GOT3 (cell line): ENCODE measurements at places on chromosomes 3 and 15.

DNA sequence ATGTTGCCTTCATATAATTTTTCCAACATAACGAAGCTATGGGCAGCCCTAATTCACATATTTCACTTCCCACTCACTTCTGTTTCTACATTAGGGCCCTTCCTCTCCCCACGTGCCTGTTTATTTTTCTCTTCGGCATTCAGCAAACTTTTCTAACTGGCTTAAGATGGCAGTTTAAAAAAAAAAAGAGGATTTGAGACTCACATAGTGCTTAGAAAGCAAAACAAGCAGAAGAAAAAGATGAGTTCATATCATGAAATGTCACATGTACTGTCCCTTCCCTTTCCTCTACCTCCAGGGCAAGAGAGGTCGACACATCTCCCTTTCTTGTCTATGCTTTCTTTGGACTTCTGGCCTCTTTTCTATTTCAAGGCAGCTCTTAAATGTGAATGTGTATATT, 30.6 kb downstream of the SLC49A4 start:
- DNase-seq: no peak

- no peak for DNase-seq
These were observed 291.0 kb downstream of the TBL1XR1 start for GRCh38 chr3:176906046-176906905.

GRCh38 chr15:70269311-70269911, 171.7 kb upstream of the TLE3 start:
- DNase-seq: no peak

- no peak for DNase-seq
These were observed 245.1 kb upstream of the LMCD1 start for GRCh38 chr3:8256441-8257071.

- no peak for DNase-seq
These were observed 190.8 kb downstream of the XXYLT1 start for GRCh38 chr3:195080125-195080524.

- no peak for DNase-seq
These were observed 295.9 kb downstream of the CADM2 start for GRCh38 chr3:85254738-85255137.

DNA sequence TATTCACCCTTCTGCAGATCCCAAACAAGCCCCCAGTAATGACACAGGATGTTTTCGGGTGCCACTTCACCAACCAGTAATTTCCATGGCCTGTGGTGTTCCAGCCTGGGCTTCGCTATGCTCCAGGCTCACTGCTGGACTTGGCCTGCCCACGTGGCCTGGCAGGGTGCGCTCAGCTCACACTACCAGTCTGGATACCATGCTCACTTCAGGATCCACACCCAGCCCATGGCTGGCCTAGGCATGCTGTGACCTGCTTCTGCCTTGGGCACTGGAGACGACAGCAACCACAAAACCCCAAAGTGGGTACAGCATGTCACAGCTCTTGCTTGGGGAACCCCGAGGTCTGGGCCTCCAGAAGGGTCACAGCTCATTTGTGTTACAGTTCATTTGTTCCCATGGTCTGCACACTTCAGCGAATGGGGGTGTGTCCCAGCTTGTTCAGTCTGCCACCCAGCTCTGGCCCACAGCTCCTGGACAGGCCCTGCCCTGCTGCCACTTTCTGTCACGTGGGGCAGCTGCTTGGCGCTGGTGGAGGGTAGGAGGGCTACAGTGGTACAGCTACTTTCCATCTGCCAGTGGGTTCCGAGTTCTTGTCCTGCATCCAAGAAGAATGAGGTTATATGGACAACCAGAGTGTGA, 650.8 kb downstream of the MCTP2 start:
- DNase-seq: no peak

DNA sequence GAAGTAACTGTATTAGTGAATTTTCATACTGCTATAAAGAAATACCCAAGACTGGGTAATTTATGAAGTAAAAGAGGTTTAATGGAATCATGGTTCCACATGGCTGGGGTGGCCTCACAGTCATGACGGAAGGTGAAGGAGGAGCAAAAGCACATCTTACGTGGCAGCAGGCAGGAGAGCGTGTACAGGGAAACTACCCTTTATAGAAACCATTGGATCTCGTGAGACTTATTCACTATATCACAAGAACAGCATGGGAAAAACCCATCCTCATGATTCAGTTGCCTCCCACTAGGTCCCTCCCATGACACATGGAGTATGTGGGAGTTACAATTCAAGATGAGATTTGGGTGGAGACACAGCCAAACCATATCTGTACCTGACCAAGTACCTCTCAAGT, 812.3 kb upstream of the ALCAM start:
- no peak for DNase-seq

DNA sequence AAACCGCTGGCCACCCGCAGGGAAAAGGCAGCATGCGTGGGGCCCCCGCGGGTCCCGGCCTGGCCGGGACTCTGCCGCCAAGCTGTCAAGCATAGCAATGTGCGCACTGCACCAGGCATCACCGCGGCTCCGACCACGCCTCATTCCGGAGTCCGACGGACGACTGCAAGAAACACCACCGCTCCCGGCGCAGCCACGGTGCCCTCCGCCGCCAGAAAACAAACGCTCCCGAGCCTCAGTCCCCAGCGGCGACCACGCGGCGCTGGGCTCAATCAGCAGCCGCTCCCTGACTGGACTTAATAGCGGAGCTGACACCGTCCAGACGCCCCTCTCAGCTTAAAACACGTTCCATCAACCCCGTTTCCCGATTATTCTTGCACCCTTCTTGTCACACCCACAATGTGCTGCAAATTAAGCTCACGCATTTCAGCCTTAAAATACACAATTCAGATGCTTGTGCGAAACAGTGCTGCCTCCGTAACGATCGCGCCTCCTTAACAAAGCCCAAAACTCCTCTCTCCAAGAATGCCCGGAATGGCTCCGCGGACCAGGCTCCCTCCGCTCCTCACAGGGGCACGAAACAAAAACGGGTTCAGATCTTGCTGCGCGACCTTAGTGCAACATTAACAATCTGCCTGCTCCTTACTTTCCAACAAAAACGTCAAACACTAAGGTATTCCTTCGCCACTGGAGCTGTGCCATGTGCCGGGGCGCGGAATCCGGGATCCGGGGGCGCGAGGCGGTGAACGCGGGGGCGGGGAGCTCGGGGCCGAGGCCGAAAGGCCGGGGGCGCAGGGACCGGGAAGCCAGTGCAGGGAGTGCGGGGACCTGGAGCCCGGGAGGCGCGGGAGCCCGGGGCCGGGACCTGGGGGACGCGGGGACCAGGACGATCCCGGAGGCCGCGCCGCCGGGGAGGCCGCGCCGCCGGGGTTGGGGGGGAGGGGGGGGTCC, 655 bp downstream of the CYFIP1 start:
- DNase-seq: no peak

DNA sequence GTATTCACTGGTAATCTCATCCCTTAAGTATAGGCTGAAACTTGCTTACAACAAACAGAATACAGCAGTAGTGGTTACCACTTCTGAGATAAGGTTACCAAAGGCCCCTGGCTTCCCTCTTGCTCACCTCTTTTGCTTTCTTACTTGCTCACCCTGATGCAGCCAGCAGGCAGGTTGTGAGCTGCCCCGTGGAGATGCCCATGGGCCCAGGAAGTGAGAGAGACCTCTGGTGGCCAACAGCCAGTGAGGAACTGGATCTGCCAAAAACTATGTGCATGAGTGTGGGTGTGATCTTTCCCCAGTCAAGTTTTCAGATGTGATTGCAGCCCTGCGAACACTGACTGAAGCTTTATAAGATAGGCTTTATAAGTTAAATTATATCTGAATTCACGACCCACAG, 48.7 kb downstream of the NMNAT3 start:
- DNase-seq: no peak

- DNase-seq: no peak
These were observed 43.0 kb downstream of the CDAN1 start for GRCh38 chr15:42693942-42694341.

DNA sequence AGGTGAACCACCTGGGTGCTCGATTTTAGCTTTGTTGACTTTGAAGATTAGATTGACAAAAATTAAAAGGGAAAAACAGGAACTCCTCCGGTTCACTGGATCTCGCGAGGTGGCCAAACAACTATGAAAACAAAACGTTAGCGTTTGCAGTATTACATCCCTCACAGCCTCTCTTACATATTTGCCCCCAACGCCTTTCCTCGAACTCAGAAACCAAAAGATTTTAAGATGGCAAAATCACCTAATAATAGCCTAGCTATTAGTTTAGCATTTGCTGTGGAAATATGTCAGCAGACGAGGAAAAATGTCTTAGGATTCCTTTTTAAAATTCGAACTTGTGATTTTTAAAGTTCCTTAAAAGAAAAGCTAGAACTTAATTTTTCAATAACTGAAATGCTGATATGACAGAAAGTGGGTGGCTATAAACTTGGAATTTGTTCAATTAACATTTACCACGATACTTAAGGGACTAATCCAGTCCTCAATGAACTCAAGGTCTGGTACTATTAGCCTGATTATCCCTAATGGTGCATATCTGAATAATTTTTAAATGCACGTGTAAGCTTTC, 491 bp upstream of the SENP7 start:
- no peak for DNase-seq

DNA sequence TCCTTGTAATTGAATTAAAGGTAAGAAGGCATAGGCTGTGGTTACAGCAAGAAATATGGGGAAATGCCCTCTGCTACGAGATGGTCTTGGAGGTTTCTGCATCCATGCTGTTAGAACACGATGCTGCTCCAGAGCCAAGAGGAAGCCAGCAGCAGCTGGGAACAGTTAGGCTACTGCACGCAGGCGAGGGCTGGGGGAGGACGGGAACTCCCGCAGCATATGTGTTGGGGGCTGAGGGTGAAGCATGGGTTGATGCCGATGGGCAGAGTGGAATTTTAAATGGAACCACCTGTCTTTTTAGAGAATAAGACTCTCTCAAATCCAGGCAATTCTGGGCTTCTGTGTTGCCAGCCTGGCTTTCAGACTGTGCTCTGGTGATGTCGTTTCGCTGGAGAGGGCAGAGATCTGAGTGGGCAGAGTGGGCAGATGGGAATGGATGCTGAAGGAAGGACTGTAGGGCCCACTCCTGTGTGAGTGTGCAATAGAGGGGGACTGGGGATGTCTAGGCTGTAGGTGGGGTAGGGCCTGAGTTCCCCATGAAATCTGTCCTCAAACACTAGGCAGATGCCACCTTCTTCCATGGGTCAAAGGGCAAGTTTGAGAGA, 417.0 kb upstream of the TPM1 start:
- DNase-seq: no peak

DNA sequence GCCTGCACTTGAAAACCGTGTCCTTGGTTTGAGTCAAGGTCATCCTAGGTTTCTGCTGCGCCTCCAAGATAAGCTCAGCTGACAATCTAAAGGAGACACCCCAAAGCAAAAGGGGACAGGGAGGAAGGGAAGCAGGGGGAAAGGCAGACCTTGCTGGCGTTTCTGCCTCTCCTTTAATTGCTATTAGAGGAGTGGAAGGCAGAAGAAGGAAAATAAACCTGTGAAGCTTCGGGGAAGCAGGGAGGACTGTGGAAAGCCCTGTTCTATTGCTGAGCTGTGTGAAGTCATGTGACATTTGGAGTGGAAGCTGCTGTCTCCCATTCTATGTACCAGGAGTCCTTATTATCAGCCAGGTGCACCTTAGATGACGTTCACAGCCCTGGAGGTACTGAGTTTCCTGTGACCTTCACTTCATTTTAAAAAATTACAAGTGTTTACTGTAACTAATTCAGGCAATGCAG, 21.5 kb upstream of the CHD2 start:
- no peak for DNase-seq

GRCh38 chr3:63559884-63560283, 92.6 kb upstream of the SNTN start:
- no peak for DNase-seq

- DNase-seq: no peak
These were observed 388.7 kb downstream of the GRM7 start for GRCh38 chr3:7249493-7250076.

DNA sequence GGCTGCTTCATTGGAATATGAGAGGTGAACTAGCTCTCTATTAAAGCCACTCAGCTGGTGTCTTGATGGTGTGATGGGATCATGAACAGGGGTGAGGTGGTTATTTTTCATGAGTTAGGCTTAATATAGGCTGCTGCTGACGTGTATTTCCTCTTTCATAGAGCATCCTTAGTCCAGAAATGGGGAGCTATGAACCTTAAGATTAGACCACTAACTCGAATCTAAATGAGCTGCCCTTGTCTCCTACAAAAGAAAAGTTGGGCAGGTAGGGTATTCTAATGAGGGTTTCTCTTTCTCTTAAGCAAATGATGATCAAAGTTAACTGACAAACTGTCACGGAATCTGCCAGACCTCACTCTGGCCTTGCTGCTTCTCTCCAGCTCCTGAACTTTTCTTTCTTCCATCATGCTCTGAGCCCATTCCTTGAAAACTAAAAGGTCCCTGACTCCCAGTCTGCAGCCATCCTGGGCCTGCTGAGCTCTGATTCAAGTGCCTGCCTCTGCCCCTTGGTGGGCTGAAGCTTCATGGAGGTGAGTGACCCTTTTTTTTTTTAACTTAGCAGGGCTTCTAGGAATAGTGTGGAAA, at the start of gene TRIM69:
TRIM69 (plus strand) TSS at position 348 of the 585 bp plus-strand sequence; CDS start at position 525, 177 bp downstream.
- DNase-seq: no peak

DNA sequence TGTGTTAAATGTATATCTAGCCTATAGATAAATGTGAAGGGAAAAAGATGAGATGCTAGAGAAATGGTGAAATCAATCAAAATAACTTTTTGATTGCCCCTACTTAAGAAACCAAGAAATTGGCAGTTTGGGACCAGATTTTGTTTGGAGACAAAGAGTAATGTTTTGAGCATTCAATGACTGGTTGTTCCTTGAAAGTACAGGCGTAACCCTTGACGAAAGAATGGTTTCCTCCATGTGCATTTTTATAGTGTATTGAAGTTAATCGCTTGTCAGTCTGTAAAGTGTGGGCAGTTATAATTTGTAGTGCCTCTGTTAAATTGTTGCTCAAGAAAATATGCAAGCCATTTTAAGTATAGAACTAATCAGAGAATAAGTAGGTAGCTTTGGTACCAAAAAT, 1.2 kb downstream of the KIF23 start:
- DNase-seq: no peak

DNA sequence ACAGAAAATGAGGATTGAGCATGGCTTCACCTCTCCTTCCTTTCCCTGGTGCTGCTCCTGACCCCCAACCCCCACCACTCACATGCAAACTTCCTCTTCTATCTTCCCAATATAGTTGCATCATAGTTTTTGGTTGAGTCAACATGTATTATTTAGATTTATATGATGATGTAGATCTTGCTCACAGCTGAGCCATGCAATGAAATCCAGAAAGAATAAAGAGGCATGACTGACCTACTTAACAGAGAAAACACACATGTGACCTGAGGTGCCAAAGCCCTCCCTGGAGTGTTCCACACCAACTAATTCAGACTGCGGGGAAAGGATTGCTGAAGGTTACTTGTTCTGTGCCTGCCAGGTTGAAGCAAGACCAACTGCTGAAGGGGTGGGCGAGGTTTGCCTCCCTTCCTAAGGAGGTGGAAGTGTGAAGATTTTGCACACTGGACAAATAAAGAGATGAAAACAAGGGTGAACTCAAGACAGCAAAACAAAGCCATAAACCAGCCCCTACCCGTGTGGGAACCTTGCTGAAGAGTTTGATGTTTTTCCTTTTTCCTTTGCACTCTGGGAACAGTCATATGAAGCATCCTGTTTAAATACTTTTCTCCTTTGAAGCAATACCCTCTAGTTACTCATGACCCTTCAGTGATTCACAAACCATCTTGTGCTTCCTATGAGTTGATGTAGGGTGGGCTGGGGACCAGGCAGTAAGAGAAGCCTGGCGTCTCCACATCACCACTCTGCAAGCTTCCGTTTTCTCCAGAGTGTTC, 155.2 kb upstream of the UBE2E1 start:
- no peak for DNase-seq

- DNase-seq: no peak
These were observed 48.0 kb upstream of the MEX3B start for GRCh38 chr15:82093774-82094211.
